ENCODE measurements at places on chromosomes 13 and 19.

GRCh38 chr19:48770734-48771472 lies 15.6 kb downstream of the FGF21 start:
- DNase-seq: no peak

DNA sequence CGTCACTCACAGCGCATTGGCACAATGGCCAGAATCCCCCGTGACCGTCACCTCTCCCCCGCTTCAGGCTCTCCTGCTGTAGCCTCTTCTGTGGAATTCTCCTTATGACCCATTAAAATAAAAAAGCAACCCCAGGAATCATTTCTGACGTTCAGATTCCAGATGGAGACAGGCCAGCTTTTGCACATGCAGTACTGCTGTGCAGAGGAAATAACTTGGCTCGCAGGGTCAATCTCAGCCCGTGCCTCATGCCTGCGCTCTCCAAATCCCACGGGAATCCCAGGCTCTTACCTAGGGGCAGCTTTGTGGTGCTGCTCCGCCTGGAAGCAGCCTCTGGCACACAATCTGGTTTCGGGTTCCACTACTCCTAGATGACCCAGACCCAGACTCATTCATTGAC lies 32.7 kb upstream of the SOX1 start:
- no peak for DNase-seq

DNA sequence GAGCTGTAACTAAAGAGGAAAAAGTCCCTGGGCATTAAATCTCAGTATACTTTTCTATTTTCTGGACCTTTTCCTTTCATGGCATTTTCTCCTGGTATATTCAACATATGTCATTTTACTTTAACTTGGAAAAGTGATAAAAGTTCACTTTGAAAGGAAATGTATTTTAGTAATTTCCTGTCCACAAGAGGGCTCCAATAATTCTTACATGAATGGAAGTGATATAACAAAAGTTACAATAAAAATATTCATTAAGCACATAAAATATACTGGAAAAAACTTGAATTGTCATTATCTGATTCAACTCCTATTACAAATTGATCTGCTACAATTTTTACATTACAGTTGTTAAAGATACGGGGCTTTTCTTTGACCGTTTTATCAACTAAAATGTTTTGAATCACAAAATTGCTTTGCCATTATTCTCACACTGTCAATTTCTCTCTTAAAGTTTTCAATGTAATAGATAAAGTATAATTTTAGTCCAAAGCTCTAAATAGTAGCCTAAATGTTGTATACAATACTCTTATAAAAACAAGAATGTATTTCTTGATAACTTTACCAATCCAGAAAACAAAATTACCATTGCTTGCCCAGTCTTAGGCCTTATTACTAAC lies 4.9 kb downstream of the UBL3 start:
- no peak for DNase-seq

DNA sequence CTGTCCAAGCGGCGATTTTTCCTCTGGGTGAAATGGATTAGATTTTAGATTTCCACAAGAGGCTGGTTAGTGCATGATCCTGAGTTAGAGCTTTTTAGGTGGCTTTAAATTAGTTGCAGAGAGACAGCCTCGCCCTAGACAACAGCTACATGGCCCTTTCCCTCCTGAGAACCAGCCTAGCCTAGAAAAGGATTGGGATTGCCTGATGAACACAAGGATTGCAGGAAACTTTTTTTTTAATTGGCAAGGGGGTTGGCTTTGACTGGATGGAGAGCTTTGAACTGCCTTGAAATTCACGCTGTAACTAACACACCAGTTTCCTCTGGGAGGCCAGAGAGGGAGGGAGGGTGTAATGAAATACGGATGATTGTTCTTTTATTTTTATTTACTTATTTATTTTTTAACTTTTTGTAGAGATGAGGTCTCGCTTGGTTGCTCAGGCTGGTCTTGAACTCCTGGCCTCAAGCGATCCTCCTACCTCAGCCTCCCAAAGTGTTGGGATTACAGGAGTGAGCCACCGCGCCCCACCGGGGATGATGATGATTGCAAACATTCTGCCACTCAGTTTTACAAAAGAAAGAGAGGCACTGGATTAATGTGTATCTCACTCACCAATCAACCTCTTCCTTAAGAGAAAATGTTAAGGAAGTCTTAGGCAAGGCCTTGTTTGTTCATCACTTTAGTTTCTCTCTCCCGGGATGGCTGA lies 1.9 kb downstream of the LDLR start:
- no peak for DNase-seq

DNA sequence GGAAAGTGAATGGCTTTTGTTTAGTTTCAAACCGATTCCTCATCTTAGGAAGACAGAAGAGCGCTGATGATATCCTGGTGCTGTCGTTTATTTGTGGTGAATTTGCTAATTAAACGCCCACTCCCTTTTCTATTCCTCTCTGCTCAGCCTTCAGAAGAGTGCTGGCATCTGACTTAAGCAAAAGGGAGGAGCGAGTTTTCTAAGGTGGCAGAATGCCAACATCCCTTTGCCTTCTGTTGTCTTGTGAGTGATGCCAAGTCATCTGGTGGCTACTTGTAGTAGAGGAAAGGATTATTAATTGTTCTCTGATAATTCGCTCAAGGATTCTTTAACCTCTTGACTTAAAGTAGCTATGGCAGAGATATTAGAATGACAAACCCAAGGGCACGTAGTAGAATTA lies 68.1 kb downstream of the ERCC5 start:
- no peak for DNase-seq

GRCh38 chr19:29268721-29269393 lies 55.9 kb upstream of the UQCRFS1 start:
- DNase-seq: no peak

- no peak for DNase-seq
Observed at GRCh38 chr19:32233091-32233490, 112.3 kb upstream of the ZNF507 start.

DNA sequence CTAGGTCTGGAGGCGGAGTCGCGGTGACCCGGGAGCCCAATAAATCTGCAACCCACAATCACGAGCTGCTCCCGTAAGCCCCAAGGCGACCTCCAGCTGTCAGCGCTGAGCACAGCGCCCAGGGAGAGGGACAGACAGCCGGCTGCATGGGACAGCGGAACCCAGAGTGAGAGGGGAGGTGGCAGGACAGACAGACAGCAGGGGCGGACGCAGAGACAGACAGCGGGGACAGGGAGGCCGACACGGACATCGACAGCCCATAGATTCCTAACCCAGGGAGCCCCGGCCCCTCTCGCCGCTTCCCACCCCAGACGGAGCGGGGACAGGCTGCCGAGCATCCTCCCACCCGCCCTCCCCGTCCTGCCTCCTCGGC lies at the start of gene SLC5A5:
TSS of gene SLC5A5 (plus strand) at position 68 of the 373 bp plus-strand sequence. CDS start 375 bp downstream, outside the sequence.
- no peak for DNase-seq

GRCh38 chr19:5455367-5456129 lies at the start of gene ZNRF4:
ZNRF4 (plus strand) TSS chr19:5455417; CDS start chr19:5455492, 75 bp downstream.
- DNase-seq: no peak

DNA sequence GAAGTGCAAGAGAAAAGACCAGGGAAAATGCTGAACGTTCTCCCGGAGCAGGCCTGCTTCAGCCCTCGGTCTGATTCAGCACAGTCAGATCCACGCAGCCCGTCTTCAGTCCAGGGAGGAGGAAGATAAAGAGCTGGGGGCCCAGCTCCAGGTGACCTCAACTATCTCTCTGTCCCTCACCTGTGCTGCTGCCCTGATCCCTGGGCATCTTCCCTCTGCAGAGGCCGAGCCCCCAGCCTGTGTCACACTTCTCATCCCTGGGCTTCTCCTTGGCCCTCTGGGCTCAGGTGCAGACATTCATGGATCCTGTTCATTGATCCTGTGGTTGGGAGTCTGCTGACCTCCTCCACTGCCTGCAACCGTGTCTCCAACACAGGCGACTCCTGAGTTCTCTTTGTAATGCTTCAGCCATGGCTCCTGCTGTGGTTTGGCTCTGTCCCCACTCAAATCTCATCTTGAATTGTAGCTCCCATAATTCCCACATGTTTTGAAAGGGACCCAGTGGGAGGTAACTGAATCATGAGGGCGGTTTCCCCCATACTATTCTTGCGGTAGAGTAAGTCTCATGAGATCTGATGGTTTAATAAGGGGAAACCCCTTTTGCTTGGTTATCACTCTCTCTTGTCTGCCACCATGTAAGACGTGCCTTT lies 27.9 kb downstream of the COL4A2 start:
- no peak for DNase-seq

GRCh38 chr13:51916962-51917361 lies 55.2 kb downstream of the CCDC70 start:
- DNase-seq: no peak

GRCh38 chr13:57552437-57552836 lies 79.1 kb upstream of the PCDH17 start:
- no peak for DNase-seq

DNA sequence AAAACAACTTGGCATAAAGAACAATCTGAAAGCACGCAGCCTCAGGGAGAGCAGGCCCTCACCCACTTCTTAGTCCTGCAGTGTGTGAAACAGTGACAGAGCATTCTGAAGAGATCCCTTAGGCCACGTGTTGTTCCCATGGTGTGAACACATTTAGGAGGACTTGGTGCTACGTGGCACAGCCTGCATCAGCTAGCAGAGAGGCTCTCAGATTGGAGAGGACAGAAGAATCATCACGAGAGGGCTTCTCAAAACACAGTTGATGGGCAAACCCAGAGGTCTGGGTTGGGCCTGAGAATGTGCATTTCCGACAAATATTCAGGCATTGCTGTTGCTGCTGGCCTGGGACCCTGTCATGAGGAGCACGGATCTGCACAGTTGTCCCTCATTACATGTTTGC lies 26.1 kb upstream of the TFDP1 start:
- DNase-seq: no peak

- no peak for DNase-seq
Observed at GRCh38 chr13:93672996-93673395, 446.4 kb downstream of the GPC6 start.

DNA sequence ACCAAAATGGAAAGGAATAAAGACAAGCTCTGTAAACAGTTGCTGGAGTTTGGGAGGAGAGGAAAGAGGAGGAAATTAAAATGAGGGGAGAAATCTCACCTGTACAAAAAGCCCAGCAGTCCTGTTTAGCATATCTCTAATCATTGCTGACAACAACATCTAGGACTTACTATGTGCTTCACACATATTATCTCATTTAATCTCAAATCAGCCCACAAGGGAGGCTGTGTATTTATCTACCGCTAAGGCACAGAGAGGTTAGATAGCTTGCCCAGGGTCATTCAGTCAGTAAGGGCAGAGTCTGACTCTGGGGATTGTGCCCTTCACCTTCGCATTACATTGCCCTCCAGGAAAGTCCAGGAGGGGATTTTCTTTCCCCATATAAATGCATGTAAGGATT lies 233.3 kb downstream of the DLEU7 start:
- DNase-seq: no peak

DNA sequence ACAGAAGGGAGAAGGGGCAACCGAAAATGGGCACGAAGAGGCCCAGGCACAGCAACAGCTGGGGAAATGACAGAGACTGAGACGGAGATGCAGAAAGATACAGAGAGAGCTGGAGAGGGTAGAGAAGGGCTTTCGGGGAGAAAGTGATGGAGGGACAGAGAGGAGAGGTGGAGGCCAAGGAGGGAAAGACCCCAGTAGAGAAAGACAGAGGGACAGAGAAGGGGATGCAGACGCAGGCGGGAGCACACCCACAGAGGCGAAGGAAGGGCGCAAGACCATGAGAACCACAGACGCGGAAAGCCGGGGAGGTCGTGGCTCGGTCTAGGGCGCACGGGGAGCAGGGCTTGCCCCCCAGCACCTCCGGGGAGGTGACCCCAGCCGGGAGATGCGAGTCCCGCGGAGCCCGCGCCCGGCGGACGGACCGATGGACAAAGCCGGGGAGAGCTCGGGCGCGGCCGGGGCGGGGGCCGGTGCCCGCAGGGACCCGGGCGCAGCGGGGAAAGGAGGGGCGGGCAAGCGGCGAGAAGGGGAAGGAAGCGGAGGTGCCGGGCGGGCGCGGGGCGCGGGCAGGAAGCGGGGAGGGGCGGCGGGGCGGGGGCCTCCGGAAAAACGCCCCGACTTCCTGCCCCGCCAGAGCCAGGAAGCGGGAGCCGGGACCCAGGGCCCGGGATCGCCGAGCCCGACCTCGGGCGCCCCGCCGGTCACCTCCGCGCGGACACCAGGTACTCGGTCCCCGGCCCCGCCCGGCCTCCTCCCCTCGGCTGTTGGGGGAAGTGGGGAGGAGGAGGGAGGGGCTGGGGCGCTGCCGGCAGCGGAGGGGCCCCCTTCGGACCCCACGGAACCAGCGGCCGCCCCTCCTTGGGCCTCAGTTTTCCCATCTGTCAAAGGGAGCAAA lies at the start of gene ARHGEF1:
TSS of gene ARHGEF1 (plus strand) at position 617 of the 895 bp plus-strand sequence. CDS start 4,899 bp downstream, outside the sequence.
- no peak for DNase-seq

DNA sequence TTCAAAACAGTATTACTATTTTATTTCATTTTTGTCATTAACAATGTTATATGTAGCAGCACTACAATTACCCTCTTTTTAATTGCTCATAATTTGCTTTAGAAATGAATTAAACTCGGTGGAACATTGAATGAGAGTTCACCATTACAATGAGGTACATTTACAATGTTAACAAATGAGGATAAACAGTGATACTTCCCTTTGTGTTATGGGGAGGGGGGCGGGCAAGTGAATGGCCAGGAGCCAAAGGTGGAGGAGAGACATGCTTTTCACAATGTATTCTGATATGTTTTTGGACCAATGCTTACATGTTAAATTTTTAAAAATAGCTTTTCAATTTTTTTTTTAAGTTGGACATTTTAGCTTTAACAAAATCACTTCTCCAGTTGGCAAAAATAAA lies 34.2 kb downstream of the NALCN start:
- DNase-seq: no peak

DNA sequence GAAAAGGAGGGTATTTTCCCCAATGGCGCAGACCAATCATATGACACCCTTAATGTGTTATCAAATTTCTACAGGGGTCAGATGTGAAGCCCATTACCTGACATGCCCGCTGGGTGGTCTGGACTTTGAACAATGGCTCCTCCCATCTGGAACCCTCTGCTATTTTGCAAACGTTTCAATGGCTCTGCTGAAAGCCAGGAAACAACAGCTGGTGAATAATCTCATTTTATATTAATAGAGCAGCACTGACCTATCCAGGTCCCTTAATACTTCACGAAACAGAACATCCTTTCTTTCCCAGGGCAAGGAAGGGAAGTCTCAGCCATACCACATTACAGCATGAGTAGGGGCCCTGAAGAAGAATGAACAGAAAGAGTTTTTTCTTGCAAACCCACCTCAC lies 20.3 kb upstream of the KPNA3 start:
- no peak for DNase-seq

DNA sequence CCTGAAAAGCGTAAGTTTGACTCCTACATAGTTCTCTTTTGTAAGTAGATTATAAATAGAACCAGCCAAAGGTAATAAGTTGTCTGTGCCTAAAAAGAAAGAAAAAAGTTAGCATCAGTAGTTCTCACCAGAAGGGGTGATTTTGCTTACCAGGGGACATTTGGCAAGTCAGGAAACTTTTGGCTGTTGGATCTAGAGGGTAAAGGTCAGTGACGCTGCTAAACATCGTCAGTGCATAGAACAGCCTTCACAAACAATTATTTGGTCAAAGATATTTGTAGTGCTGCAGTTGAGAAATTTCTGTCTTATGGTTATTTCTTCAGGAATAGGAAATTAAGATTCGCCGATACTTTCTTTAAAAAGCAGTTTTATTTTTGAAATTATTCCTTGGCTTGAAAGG lies 2.0 kb downstream of the USPL1 start:
- DNase-seq: no peak

- DNase-seq: no peak
Observed at GRCh38 chr19:5225486-5226345, 114.9 kb downstream of the PTPRS start.
